ENCODE measurements at places on chromosomes 5 and 9.

- DNase-seq, result no peak
These were observed 107.5 kb downstream of the ACER2 start for GRCh38 chr9:19516348-19516747.

GRCh38 chr5:75909223-75909622 lies 174.0 kb upstream of the SV2C start:
- DNase-seq, result peak; percentile 31

- DNase-seq, result no peak
These were observed 492 bp downstream of the RABL6 start for GRCh38 chr9:136808075-136808805.

GRCh38 chr5:15914638-15915037 lies 265.0 kb downstream of the MARCHF11 start:
- DNase-seq, result no peak

GRCh38 chr9:71079451-71079850 lies 42.0 kb downstream of the TRPM3 start:
- no peak for DNase-seq

- no peak for DNase-seq
These were observed 448 bp downstream of the RELL2 start for GRCh38 chr5:141637123-141637766.

- no peak for DNase-seq
These were observed 243.4 kb downstream of the ARRDC3 start for GRCh38 chr5:91139572-91140200.
